ENCODE measurements at places on chromosomes 11 and 22.
A peak's percentile ranks its signal among the peaks of the same experiment; 100 is the strongest.

DNA sequence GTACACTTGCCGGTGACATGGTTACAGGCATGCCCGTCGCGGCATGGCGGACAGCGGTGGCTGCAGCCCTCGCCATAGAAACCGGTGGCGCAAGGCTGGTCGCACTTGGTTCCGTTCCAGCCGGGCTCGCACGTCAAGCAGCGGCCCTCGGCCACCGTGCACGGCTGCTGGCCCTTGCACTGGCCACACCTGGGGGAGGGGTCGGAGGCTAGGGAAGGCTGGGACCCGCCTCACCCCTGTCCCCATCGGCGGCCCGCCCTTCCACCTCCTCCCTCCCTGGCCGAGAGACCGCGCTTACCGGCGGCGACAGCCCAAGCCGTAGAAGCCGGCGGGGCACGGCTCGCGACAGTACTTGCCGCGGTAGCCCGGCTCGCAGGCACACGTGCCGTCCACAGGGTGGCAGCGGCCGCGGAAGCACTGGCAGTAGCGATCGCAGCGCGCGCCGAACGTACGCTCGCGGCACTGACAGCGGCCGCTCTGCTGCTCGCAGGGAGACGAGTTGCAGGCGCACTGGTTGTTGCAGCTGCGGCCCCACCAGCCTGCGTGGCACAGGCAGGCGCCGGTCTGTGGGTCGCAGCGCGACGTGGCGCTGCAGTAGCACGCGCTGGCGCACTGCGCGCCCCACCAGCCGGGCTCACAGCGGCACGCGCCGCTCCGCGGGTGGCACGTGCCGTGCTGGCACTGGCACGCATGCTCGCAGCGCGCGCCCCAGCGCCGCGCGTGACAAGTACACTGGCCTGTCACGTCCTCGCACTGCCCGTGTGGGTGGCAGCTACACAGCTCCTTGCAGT lies 6.7 kb downstream of the SCARF2 start:
- peak; percentile 46 for DNase-seq

- DNase-seq = no peak
Observed at GRCh38 chr11:75031224-75031753, 42.6 kb downstream of the NEU3 start.

GRCh38 chr11:32939866-32940265 lies 47.3 kb downstream of the QSER1 start:
- DNase-seq = no peak

DNA sequence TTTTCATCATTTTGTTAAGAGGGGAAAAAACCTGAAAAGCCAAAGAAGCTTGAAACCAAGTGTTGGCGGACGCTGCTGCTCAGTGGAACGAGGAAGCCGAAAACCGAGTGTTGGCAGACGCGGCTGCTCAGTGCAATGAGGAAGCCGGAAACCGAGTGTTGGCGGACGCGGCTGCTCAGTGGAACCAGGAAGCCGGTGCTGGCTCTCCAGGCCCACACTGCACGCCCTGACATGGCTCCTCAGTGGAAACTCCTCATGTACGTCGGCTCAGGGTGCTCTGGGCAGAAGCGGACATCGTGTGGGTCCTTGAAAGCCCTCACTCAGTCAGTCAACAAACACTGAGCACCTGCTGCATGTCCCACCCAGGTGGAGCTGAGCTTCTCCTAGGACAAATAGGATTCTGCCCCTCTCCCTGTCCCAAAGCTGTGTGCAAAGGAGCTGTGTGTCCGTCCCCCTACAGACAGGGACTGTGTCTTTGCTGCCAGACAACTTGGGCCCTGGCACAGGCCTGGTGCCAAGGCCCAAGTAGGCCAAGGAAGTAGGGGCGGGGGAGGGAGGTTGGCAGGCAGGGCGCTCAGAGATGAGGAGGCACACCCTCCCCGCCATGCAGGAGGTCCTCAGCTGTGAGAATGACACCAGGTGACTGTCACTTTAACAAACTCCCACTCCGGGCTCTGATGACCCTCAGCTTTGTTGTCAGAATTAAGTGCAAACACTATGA lies 37.3 kb downstream of the PHF21B start:
- DNase-seq = no peak

DNA sequence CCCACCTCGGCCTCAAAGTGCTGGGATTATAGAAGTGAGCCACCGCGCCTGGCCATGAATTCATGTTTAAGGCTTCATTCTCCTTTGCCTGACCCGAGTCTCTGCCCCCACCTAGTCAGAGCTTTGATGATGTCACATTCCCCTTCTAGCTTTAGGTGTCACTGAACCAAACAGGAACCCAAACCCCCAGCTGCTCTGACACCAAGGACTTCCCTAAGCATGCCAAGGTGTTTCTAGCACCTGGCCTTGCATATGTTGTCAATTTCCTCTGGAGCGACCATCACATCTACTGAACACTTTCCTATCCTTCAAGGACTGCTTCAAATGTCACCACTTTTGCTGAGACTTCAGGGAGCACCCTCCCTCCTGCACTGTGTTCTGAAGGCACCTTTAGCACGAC lies 2.3 kb downstream of the F2 start:
- no peak for DNase-seq

- no peak for DNase-seq
Observed at GRCh38 chr11:80320765-80321164, 879.9 kb upstream of the TENM4 start.

GRCh38 chr22:40674274-40674673 lies 5.0 kb upstream of the MCHR1 start:
- no peak for DNase-seq

GRCh38 chr11:134544095-134544815 lies 132.2 kb upstream of the B3GAT1 start:
- DNase-seq = no peak

- no peak for DNase-seq
Observed at GRCh38 chr11:118406599-118407166, 5.3 kb downstream of the ATP5MG start.

DNA sequence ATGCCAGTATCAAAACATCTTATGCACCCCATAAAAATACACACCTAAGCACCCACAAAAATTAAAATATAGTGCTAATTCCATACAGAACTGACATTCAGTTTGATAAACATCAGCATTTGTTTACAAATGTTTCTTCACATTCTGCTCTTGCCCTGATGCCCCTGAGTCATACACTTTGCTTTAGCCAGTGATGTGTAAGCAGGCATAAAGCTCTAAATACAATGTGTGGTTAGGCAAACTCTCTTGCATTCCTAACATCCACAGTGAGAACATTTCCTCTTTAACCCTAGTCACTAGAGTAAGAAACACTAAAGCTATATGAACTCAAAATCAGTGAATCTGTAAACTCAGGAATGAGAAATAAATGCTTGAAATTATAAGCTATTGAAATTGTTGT lies 1060.7 kb downstream of the FAM181B start:
- no peak for DNase-seq

GRCh38 chr22:36068776-36069344 lies 40.2 kb upstream of the RBFOX2 start:
- no peak for DNase-seq

GRCh38 chr11:118148856-118149255 lies 3.8 kb downstream of the SCN4B start:
- DNase-seq = no peak

- DNase-seq = no peak
Observed at GRCh38 chr22:39410264-39410663, 10.7 kb downstream of the TAB1 start.

DNA sequence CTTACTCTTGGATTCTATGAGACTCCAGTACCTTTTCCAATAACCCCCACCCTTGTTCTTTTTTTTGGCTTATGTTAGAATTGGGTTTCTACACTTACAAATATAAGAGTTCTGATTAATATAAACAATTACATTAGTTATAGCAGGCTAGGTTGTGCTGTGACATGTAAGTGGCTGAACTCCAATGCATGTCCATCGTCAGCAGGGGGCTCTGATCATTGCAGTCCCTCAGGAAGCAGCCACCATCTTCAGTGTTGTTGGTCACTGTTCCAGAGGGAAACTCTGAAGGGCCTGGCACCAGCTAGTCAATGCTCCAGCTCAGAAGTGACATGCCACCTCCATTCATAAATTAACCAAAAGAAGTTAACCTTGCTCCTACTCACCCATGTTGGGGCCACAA lies 5.6 kb downstream of the LIPT2 start:
- DNase-seq = no peak

DNA sequence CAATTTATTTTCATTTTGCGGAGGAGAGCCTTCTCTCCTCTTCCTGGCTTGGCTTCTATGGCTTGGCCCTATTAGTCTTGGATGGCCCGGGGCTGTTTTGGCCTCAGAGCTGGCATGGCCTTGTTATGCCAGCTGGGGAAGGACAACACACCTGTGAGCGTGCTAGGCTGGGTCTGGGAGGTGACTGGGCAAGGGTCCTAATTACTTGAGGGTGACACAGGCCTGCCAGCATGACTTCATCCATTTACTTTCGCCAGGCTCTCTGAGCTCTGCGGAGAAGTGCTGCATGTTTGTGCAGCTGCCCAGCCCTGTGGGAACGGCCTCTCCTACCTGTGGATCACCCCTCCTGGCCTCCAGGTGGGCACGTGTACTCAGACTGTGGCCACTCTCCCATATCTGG lies 153.6 kb downstream of the SNX19 start:
- no peak for DNase-seq

GRCh38 chr22:19509923-19510322 lies 14.3 kb downstream of the CLDN5 start:
- no peak for DNase-seq

GRCh38 chr22:44497218-44497904 lies 672 bp downstream of the RTL6 start:
- no peak for DNase-seq

- no peak for DNase-seq
Observed at GRCh38 chr22:44369293-44369661, 56.5 kb upstream of the SHISAL1 start.

DNA sequence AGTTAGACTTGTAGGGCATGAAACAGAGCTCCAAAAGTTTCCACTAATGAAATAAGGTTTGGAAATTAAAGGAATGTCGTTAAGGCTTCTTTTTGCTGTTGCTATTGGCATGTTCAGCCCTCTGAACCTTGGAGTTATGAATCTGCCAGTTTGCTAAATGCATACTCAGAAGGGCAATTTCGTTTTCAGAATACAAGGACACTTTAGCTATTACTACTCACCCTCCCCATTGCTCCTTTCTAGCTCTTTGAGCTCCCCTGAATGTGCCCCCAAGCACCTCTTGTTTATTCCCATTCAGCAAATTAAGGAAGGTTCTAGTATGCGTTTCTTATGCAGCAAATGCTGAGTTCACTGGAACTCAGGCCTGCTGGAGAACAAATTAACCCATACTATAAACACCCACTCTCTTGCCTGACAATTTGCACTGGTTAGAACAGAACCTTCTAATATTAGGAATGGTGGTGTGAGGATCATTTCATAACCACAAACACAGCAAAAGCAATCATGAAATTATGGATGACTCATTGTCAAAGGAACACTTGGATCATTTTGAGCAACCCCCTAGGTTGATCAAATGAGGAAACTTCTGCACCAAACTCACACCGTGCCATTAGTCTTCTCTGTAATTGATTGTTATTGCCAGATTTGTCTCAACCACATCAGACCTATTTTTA lies 26.2 kb upstream of the LIN7C start:
- DNase-seq = no peak

GRCh38 chr11:68038718-68039525 lies at the start of gene TCIRG1:
TCIRG1 (plus strand) TSS chr11:68039025; CDS start chr11:68041272, 2,247 bp downstream.
- DNase-seq = peak; percentile 39

DNA sequence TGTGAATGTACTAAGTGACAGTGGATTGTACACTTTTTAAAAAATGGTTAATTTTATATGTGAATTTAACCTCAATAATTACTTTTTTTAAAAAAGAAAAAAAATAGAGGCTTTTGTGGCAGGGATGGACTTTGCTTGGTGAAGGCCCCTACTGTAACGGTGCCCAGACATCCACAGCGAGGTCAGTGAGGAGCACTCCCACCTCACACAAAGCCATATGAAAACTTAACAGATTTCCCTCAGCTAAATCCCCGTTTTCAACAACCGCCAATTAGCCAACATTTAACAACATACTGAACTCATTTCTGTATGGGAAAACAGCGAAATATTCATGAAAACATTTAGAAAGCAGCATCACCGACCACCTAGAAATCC lies 642 bp upstream of the C11orf58 start:
- no peak for DNase-seq

DNA sequence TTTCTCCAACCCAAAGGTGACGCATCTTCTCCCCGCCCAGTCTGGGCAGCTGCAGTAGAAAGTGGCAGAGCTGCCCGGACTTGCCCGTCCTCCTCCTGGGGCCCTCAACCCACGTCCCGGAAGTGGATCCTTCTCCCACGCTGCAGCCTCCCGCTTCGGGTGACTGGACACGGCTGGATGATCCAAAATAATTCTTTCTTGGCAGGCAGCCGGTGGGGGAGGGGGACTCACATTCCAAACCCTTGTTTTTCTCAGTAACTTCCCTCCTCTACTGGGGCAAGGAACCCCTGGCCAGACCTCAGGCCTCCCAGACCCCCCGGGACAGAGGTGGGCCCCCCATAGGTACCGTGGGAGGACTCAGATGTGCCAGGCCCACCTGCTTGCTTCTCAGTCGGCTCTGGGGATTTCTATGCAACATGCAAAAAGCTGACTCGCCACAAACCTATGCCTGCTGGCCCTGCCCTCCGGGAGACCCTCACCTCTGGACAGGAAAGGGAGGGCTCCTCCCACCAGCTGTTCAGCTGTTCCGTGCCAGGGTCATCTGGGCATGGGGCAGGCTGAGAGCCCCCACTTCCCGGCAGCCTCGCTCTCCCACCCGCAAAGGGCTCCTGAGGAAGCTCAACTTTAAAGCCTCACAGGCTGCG lies 1.4 kb downstream of the PLXNB2 start:
- no peak for DNase-seq

- DNase-seq = no peak
Observed at GRCh38 chr11:61969391-61969758, 1.9 kb upstream of the FTH1 start.

- DNase-seq = no peak
Observed at GRCh38 chr11:76355172-76355571, 25.8 kb downstream of the THAP12 start.

DNA sequence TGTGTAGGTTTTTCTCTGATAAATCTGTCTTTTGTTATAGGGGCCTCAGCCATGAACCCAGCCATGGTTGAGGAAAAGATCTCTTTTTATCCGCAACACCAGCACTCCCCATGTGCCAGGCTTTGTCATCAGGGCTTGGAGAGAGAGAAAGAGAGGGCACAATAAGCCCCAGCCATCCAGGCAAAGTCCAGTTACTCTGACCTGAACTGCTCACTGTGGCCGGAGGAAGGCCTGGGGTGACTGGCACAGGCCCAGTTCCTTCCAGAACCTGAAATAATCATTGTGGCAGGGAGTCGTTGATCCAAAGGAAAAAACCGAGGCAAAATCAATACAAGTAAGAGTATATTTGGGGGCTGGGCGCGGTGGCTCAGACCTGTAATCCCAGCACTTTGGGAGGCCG lies 3.9 kb upstream of the ARHGAP8 start:
- DNase-seq = no peak

Data from activated T-helper 1 cell treated with anti-CD3 and anti-CD28 coated beads, Interleukin-2, amount 50 U/mL, for 16 hours (primary cell).